Activated CD4-positive, CD25-positive, alpha-beta regulatory T cell (primary cell): ENCODE measurements at places on chromosomes 12 and 14.

GRCh38 chr12:68342966-68343365 is 10.8 kb upstream of the MDM1 start:
- no peak for DNase-seq

DNA sequence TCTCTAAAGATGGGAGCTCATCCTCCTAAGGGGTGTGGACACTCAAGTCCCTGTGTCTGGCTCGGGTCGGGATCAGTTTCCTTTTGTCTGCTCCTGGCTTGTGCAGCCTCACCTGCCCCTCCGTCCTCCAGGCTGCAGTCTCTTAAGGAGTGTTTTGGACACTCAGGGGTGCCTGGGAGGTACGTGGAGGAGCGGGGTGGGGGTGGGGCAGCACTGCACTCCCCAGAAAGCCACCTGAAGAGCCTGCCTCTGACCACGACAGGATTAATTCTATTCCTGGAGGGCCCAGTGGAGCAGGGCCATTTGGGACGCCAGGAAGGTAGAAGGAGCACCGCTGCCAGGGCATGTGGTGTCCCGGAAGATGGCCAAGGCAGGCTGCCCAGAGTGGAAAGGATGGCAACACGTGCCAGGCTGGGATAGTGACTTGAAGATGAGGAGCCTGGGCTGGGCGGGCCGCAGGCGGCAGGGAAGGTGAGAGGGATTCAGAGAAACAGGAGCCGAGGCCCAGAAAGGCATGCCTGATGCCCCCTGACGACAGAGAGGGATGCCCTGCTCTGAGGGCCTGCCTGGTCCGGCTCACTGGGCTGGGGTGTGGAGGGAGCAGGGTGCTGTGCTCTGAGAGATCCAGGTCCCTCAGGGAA is 14.8 kb upstream of the LRTM2 start:
- DNase-seq: no peak

GRCh38 chr12:131592972-131593371 is 117.9 kb upstream of the SFSWAP start:
- no peak for DNase-seq

DNA sequence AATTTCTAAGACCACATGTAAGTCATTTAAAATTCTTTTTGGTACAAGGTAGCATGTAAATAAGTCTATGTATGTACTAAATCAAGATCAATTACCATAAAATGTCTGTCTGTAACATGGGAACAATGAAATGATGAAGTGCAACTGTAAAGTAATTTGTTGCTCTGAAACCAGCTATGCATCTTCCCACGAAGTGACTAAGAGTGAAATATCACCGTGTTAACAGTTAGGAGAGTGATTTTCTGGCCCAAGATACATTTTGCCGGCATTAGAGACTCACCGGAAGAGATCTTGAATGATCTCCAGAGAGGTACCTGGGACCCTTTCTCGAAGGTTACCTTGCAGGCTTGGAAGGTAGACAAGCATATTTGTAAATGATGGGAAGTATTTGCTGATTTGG is 105.8 kb downstream of the SAMD4A start:
- no peak for DNase-seq

GRCh38 chr12:57119294-57120085 is 8.3 kb upstream of the STAT6 start:
- no peak for DNase-seq
